Activated CD4-positive, alpha-beta memory T cell treated with anti-CD3 and anti-CD28 coated beads for 36 hours (primary cell): ENCODE measurements at places on chromosomes 12 and 14. TPM values are rescaled to one million over a fixed set of nuclear protein-coding genes. Genes with fewer than 3 reads are reported as not detected.

Gene EIF4B
- total RNA-seq = 718 TPM

- H3K27me3 ChIP-seq = no peaks in the 10 kb centered on the region
- no peaks in the 10 kb centered on the region for H3K36me3 ChIP-seq
- no peaks in the 10 kb centered on the region for H3K4me1 ChIP-seq
- no peak for DNase-seq
Measured at GRCh38 chr14:32419429-32419828, 90.3 kb downstream of the AKAP6 start.

GRCh38 chr12:34303091-34303870 is 281.0 kb downstream of the ALG10 start:
- no peak overlapping the region for H3K4me3 ChIP-seq
- no peak for DNase-seq
- no peaks in the 10 kb centered on the region for H3K27me3 ChIP-seq

GRCh38 chr12:21756699-21757098 is 17.8 kb downstream of the KCNJ8 start:
- no peaks in the 10 kb centered on the region for H3K4me1 ChIP-seq
- H3K4me3 ChIP-seq = no peak overlapping the region
- H3K36me3 ChIP-seq = no peaks in the 10 kb centered on the region

- no peaks in the 10 kb centered on the region for H3K27me3 ChIP-seq
- H3K27ac ChIP-seq = no peak overlapping the region
- no peaks in the 10 kb centered on the region for H3K36me3 ChIP-seq
- no peak for DNase-seq
- H3K4me1 ChIP-seq = no peaks in the 10 kb centered on the region
Measured at GRCh38 chr12:87812681-87813080, 216.5 kb downstream of the C12orf50 start.

Gene AKAP6
- 1.8 TPM for total RNA-seq

- H3K4me3 ChIP-seq = no peak overlapping the region
- H3K27me3 ChIP-seq = peaks cover 6% of the 10 kb centered on the region
Measured at GRCh38 chr12:49616533-49617219, 6.7 kb upstream of the PRPF40B start.

Gene KCNC2
- not detected for total RNA-seq

Gene PPFIA2
- not detected for total RNA-seq

GRCh38 chr12:14828892-14829291 is 14.4 kb downstream of the ART4 start:
- no peaks in the 10 kb centered on the region for H3K36me3 ChIP-seq
- H3K4me3 ChIP-seq = no peak overlapping the region
- peaks cover 6% of the 10 kb centered on the region for H3K27me3 ChIP-seq
- no peak overlapping the region for H3K27ac ChIP-seq
- DNase-seq = no peak
- peaks cover 10% of the 10 kb centered on the region for H3K4me1 ChIP-seq

Gene SLC4A8
- 1.8 TPM for total RNA-seq

- H3K27ac ChIP-seq = peak overlapping the region; percentile 33
- H3K4me1 ChIP-seq = peaks cover 62% of the 10 kb centered on the region
- no peak overlapping the region for H3K4me3 ChIP-seq
- DNase-seq = peak; percentile 22
- no peaks in the 10 kb centered on the region for H3K27me3 ChIP-seq
- peaks cover 3% of the 10 kb centered on the region for H3K36me3 ChIP-seq
Measured at GRCh38 chr14:95483309-95484165, 32.9 kb downstream of the SYNE3 start.

DNA sequence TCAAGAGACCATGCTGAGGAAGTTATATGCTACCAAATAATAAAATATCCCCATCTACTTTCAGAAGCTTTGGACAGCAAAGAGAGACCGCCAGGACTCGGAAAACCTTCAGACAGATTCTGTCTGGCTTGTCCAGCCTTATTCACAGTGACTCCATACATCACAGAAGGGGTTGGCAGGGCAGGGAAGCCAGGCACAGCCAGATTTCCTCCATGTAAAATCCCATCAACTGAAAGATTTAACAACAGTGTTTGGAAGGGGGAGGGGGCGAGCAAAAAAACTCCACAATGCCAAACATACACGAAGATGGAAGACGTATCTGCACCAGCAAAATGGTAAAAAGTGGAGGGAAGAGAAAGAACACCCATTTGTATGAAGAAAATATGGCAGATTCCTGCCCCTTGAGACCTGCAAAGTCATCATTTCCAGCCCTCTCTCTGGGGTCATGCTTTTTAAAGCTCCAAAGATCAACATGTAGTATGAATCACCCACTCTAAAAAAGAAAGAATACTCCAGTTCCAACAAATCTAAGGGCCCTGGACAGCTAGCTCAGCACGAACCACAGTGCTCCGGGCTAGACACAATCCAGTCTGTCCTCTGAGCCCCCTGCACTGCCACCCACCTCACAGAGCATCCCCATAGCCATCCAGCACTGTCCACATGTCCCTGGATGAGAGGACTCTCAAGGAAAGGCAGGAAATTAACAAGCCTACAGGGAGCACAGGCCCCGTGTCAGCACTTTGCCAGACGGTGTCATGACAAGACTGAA is 116.4 kb downstream of the DICER1 start:
- no peak overlapping the region for H3K27ac ChIP-seq
- peaks cover 8% of the 10 kb centered on the region for H3K27me3 ChIP-seq
- no peaks in the 10 kb centered on the region for H3K36me3 ChIP-seq
- H3K4me1 ChIP-seq = no peaks in the 10 kb centered on the region
- no peak overlapping the region for H3K4me3 ChIP-seq

Gene KLHDC1
- total RNA-seq = 1.9 TPM

DNA sequence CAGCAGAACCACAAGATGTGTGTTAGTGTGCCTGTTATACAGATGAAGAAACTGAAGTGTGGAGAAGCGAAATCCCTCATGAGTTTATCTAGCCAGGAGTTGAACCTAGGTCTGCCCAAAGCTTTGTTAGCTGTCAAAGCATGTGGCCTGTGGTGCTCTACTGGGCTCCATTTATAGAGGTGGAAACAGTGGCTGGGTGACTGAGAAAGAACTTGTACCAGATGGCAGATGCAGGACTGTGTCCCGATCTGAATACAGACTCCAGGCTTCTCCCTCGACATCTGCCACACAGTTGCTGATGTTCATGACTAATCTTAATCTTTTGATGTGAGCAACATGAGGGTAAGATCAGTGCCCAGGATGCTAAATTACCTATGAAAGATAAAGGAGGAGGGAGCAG is 89.1 kb downstream of the C12orf75 start:
- no peak for DNase-seq
- no peaks in the 10 kb centered on the region for H3K27me3 ChIP-seq
- H3K4me3 ChIP-seq = no peak overlapping the region
- no peaks in the 10 kb centered on the region for H3K36me3 ChIP-seq
- H3K27ac ChIP-seq = no peak overlapping the region

GRCh38 chr12:73421832-73422231 is 1115.8 kb upstream of the ATXN7L3B start:
- H3K27ac ChIP-seq = no peak overlapping the region
- H3K4me3 ChIP-seq = no peak overlapping the region
- no peaks in the 10 kb centered on the region for H3K27me3 ChIP-seq
- H3K36me3 ChIP-seq = no peaks in the 10 kb centered on the region
- DNase-seq = no peak
- H3K4me1 ChIP-seq = peaks cover 3% of the 10 kb centered on the region

DNA sequence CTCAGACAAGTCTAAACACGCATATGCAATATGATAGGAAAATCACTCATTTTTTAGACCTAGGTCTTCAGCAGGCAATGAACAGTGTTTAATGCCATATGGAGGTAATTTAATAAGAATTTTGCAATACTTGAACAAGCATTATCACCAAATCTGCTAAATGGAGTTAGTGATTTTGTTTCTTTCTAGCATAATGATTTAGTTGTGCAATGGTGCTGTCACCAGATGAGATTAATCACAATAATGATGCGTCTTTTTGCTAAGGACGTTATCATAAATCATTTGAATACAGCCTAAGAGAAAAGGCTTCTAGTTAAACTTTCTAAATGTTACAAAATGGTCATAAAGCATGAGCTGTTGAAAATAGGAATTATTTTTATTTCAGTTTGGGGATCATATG is 170.0 kb upstream of the SLC16A7 start:
- no peak overlapping the region for H3K27ac ChIP-seq
- no peak overlapping the region for H3K4me3 ChIP-seq
- H3K27me3 ChIP-seq = no peaks in the 10 kb centered on the region
- DNase-seq = no peak
- no peaks in the 10 kb centered on the region for H3K36me3 ChIP-seq

Gene RAPGEF3
- 2.1 TPM for total RNA-seq

DNA sequence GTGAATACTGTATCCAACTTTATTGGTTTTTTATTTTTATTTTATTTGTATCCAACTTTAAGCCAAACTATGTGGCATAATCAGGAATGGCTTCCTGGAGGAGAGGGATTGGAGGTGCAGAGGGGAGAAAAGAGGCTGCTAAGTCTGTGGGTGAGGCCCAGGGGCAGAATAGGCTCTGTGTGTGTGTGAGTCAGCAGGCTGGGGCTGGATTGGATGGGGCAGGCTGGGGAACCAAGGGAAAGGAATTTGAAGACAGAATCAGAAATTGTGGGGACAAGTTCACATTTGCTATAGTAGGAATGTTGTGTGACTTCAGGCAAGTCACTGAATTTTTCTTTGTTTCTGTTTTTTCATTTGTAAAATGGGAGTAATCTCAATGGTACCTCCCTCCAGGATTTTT is 12.8 kb upstream of the RILPL1 start:
- DNase-seq = no peak
- H3K36me3 ChIP-seq = no peaks in the 10 kb centered on the region
- H3K4me3 ChIP-seq = no peak overlapping the region

- no peak for DNase-seq
- no peak overlapping the region for H3K4me3 ChIP-seq
Measured at GRCh38 chr12:46395388-46395787, 22.8 kb upstream of the SLC38A2 start.

- no peaks in the 10 kb centered on the region for H3K4me1 ChIP-seq
- no peaks in the 10 kb centered on the region for H3K27me3 ChIP-seq
- H3K4me3 ChIP-seq = no peak overlapping the region
- H3K27ac ChIP-seq = no peak overlapping the region
- no peak for DNase-seq
- no peaks in the 10 kb centered on the region for H3K36me3 ChIP-seq
Measured at GRCh38 chr14:69183735-69184134, 7.6 kb upstream of the EXD2 start.

Gene ZCCHC8
- total RNA-seq = 27.7 TPM

- H3K27me3 ChIP-seq = no peaks in the 10 kb centered on the region
- peaks cover 20% of the 10 kb centered on the region for H3K4me1 ChIP-seq
- H3K27ac ChIP-seq = no peak overlapping the region
- no peaks in the 10 kb centered on the region for H3K36me3 ChIP-seq
- peak; percentile 91 for DNase-seq
- H3K4me3 ChIP-seq = no peak overlapping the region
Measured at GRCh38 chr14:105090493-105091053, 25.3 kb upstream of the GPR132 start.

Gene PPM1H
- total RNA-seq = not detected

Gene MAP3K9
- total RNA-seq = 5.9 TPM

Gene PLCZ1
- not detected for total RNA-seq

Gene WSCD2
- total RNA-seq = not detected

Gene UNC79
- 0.05 TPM for total RNA-seq

DNA sequence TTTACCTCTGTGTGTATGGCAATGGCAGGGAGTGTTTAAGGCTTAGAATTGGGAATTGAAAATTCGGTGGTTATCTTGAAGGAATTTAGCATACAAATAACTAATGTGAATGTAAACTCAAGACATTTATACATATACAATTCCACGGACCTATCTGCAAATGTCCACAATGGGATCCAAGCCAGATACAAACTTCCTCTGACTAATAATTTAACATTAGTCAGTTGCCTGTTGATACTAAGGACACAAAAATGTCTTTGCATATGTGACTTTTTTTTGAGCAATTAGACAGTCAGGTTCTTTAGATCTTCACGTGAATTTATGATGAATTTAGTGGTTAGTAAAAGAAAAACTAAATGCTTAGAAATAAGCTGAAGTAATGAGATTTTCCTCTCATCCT is 40.5 kb downstream of the ESR2 start:
- no peak overlapping the region for H3K4me3 ChIP-seq
- H3K4me1 ChIP-seq = no peaks in the 10 kb centered on the region
- no peaks in the 10 kb centered on the region for H3K27me3 ChIP-seq
- no peak for DNase-seq
- H3K36me3 ChIP-seq = no peaks in the 10 kb centered on the region

DNA sequence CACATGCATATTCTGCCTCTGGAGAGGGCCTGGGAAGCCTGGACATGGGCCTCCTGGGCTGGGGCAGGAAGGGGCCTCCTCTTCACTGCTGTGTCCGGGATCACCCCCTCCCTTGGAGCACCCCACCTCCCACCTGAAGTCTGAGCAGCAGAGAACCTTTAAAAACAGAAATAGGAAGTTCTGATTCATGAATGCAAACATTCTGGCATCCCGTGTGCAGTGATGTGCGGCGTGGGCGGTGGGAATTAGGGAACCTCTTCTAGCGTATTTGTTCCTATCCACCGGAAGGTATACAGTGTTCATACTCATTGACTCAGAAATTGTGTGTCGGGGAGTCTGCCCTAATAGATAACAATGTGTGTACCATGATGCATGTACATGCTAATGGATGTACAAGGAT is 46.2 kb downstream of the C14orf132 start:
- DNase-seq = no peak
- no peak overlapping the region for H3K27ac ChIP-seq
- peaks cover 3% of the 10 kb centered on the region for H3K27me3 ChIP-seq
- no peaks in the 10 kb centered on the region for H3K4me1 ChIP-seq

GRCh38 chr12:129839679-129840078 is 64.1 kb downstream of the TMEM132D start:
- H3K36me3 ChIP-seq = no peaks in the 10 kb centered on the region
- no peak for DNase-seq
- no peak overlapping the region for H3K27ac ChIP-seq
- H3K4me3 ChIP-seq = no peak overlapping the region
- H3K4me1 ChIP-seq = no peaks in the 10 kb centered on the region

DNA sequence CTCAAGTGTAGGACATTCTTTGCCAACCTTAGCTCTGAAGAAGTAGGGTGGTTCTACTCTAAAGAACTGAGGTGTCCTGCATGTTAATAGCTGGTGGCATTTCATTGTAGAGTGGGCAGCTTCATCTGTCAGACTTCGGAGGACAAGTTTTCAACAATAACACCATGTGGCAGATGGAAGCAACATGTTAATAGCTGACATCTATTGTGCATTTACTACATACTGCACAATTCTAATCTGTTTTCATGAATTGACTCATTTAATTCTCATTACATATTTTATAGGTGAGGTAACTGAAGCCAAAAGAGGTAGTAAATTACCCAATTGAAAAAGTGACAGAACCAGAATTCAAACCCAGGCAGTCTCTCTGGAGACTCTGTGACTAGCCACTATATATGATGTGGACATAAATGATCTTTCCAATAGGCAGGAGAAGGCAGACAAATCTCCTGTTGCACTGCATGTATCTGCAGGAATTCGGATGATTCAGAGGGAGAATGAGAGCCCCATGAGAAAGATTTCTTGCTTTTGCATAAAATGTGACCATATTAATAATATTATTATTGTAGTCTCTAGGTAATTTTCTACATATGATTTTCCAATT is 137.2 kb upstream of the E2F7 start:
- H3K4me1 ChIP-seq = no peaks in the 10 kb centered on the region
- H3K27ac ChIP-seq = no peak overlapping the region
- H3K36me3 ChIP-seq = no peaks in the 10 kb centered on the region

GRCh38 chr12:115998119-115998633 is 279.3 kb downstream of the MED13L start:
- no peaks in the 10 kb centered on the region for H3K27me3 ChIP-seq
- H3K36me3 ChIP-seq = peaks cover 12% of the 10 kb centered on the region
- peaks cover 4% of the 10 kb centered on the region for H3K4me1 ChIP-seq
- H3K27ac ChIP-seq = no peak overlapping the region
- peak; percentile 13 for DNase-seq
- H3K4me3 ChIP-seq = no peak overlapping the region

GRCh38 chr12:66152732-66153131 is 17.1 kb downstream of the TMBIM4 start:
- no peak for DNase-seq
- H3K27me3 ChIP-seq = no peaks in the 10 kb centered on the region
- peaks cover 31% of the 10 kb centered on the region for H3K4me1 ChIP-seq
- H3K27ac ChIP-seq = no peak overlapping the region
- no peak overlapping the region for H3K4me3 ChIP-seq
- peaks cover 20% of the 10 kb centered on the region for H3K36me3 ChIP-seq
